Upper lobe of right lung (tissue), 1 donor: ENCODE measurements at places on chromosomes 7 and 10. TPM values are rescaled to one million over a fixed set of nuclear protein-coding genes. Genes with fewer than 3 reads are reported as not detected.

DNA sequence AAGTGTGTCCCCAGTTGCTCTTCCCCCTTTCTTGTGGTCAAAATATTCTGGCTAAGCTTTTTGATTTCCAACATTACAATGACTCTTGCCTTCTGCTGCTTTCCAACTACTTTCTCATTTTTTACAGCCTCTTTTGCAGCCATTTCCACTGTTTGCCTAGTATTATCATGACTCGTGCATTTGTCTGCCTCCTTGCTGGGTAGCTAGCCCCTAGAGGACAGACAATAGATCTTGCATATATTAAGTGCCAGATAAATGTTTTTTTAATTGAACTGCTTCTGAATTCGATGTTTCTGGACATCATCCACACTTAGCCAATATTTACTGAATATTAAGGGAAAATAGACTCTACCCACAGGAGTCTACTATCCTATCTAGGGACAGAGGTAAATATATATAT is 124.5 kb downstream of the POU6F2 start:
- no peak overlapping the region for H3K4me3 ChIP-seq
- H3K27me3 ChIP-seq, result no peaks in the 10 kb centered on the region
- H3K4me1 ChIP-seq, result no peaks in the 10 kb centered on the region
- no peak for DNase-seq
- H3K36me3 ChIP-seq, result no peaks in the 10 kb centered on the region

GRCh38 chr7:47604496-47604890 is 22.6 kb upstream of the TNS3 start:
- H3K4me3 ChIP-seq, result no peak overlapping the region
- DNase-seq, result no peak
- no peaks in the 10 kb centered on the region for H3K27me3 ChIP-seq
- no peaks in the 10 kb centered on the region for H3K36me3 ChIP-seq

- no peaks in the 10 kb centered on the region for H3K27me3 ChIP-seq
Observed at GRCh38 chr7:1123715-1124114, 35.8 kb downstream of the GPER1 start.

DNA sequence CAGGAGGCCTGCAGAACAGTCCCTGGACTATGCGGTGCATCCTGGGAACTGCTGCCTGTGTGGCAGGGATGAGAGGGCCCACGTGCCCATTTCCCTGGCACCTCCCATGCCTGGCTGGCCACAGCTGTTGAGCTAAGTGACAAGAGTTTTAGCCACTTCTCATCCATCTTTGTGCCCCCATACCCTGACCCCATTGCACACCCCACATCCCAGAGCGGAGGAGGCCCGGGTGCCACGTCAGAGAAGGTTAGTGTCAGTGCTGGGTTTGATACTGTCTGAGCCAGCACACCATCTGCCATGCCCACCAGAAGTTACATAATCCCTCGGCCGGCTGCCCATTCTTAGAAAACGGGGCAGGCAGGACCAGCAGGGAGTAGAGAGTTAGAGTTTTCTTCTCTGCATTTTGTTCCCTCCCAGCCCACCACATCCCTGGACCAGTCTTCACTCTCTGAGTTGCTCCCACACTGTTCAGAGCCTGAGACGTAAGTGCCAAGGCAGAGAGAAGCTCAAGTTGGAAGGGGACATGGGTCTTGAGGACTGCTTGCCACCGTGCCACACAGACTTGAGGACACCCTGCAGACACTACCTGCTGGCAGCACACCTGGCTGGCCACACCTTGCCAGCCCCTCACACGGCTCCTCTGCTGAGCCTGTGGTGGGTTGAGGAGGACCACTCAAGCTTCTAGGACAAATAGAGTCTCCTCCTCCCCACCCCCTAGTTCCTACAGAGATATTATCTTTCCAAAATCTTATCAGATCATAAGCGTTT is 13.1 kb downstream of the UNC5B start:
- H3K36me3 ChIP-seq, result no peaks in the 10 kb centered on the region
- DNase-seq, result peak; percentile 53
- H3K4me3 ChIP-seq, result no peak overlapping the region
- no peaks in the 10 kb centered on the region for H3K27me3 ChIP-seq
- peaks cover 3% of the 10 kb centered on the region for H3K4me1 ChIP-seq

DNA sequence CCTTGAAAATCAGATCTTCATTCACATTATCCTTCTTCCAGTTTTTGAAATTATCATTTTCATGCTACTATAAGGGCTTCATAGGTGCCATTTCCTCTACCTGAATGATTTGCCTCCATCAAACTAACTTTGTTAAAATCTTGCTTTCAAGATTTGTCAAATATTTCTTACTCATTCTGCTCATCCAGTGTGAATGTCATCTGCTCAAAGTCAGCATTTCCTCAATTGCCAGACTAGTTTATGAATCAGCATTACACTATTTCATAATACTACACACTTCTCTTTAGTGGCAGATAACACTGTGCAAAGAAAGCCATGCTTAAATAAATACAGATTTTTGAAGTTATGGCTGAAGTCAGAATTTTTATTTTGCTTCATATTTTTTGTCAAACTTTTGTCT is 21.3 kb upstream of the LIPF start:
- no peaks in the 10 kb centered on the region for H3K4me1 ChIP-seq
- DNase-seq, result no peak
- H3K4me3 ChIP-seq, result no peak overlapping the region

GRCh38 chr7:10429031-10429430 is 544.6 kb upstream of the PHF14 start:
- no peak for DNase-seq
- no peaks in the 10 kb centered on the region for H3K27me3 ChIP-seq
- no peak overlapping the region for H3K27ac ChIP-seq
- H3K4me1 ChIP-seq, result no peaks in the 10 kb centered on the region
- H3K36me3 ChIP-seq, result no peaks in the 10 kb centered on the region

- no peak overlapping the region for H3K4me3 ChIP-seq
- H3K27ac ChIP-seq, result peak overlapping the region; percentile 58
- H3K27me3 ChIP-seq, result no peaks in the 10 kb centered on the region
- H3K36me3 ChIP-seq, result peaks cover 31% of the 10 kb centered on the region
Observed at GRCh38 chr7:44769776-44770294, 21.2 kb downstream of the ZMIZ2 start.

GRCh38 chr10:33102071-33102470 is 144.0 kb upstream of the ITGB1 start:
- H3K4me1 ChIP-seq, result no peaks in the 10 kb centered on the region
- DNase-seq, result no peak
- H3K36me3 ChIP-seq, result no peaks in the 10 kb centered on the region
- no peak overlapping the region for H3K4me3 ChIP-seq
- H3K27ac ChIP-seq, result no peak overlapping the region

- H3K27me3 ChIP-seq, result no peaks in the 10 kb centered on the region
- DNase-seq, result no peak
- H3K36me3 ChIP-seq, result peaks cover 19% of the 10 kb centered on the region
- H3K27ac ChIP-seq, result peak overlapping the region; percentile 36
- no peak overlapping the region for H3K4me3 ChIP-seq
Observed at GRCh38 chr10:80501913-80502521, 35.7 kb upstream of the SH2D4B start.

- H3K36me3 ChIP-seq, result no peaks in the 10 kb centered on the region
- no peak for DNase-seq
- H3K27me3 ChIP-seq, result no peaks in the 10 kb centered on the region
- H3K27ac ChIP-seq, result no peak overlapping the region
Observed at GRCh38 chr10:101380353-101381017, 26.5 kb downstream of the BTRC start.

DNA sequence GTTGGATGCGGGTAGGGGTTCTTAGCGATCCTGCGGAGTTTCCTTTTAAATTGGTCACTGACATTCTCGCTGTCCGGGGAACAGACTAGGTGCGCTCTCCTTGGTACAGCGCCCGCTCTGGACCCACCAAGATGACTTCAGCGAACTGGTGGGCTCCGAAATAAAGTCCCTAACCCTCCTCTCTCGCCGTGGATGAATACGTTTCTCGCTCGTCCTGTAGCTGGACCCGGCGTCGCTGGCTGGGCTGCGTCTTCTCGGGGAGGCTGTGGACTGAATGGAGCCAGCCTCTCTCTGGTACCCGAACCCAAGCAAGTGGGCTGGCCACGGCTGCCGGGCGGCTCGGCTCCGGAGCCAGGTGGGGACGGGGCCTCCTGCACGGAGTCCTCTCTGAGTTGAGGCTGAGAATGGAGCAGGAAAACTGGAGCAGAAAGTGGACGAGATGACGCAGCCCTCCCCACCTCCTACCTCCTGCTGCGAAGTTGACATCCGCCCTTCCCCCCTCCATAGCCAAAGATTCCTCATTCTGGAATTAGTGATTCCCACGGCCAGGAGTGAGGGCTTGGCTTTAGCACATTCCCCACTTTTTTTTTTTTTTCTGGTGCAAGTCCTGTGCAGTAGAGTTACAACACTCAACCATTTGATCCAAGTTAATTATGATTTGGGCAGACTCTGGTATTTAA is 1.5 kb downstream of the UNC5B start:
- H3K4me3 ChIP-seq, result peak overlapping the region; percentile 75
- H3K27me3 ChIP-seq, result peaks cover 16% of the 10 kb centered on the region
- H3K36me3 ChIP-seq, result no peaks in the 10 kb centered on the region
- peaks cover 39% of the 10 kb centered on the region for H3K4me1 ChIP-seq
- DNase-seq, result peak; percentile 63

GRCh38 chr10:23343591-23344240 is 881 bp downstream of the C10orf67 start:
- peaks cover 9% of the 10 kb centered on the region for H3K27me3 ChIP-seq
- H3K36me3 ChIP-seq, result no peaks in the 10 kb centered on the region
- DNase-seq, result peak; percentile 85
- H3K27ac ChIP-seq, result peak overlapping the region; percentile 31
- peaks cover 10% of the 10 kb centered on the region for H3K4me1 ChIP-seq

GRCh38 chr10:102455893-102456471 is 4.6 kb upstream of the C10orf95 start:
- H3K4me3 ChIP-seq, result no peak overlapping the region
- H3K36me3 ChIP-seq, result no peaks in the 10 kb centered on the region
- H3K4me1 ChIP-seq, result peaks cover 41% of the 10 kb centered on the region

GRCh38 chr10:59687657-59688056 is 22.0 kb downstream of the SLC16A9 start:
- no peaks in the 10 kb centered on the region for H3K4me1 ChIP-seq
- H3K36me3 ChIP-seq, result no peaks in the 10 kb centered on the region
- DNase-seq, result no peak
- no peak overlapping the region for H3K27ac ChIP-seq
- H3K27me3 ChIP-seq, result no peaks in the 10 kb centered on the region
- H3K4me3 ChIP-seq, result no peak overlapping the region

DNA sequence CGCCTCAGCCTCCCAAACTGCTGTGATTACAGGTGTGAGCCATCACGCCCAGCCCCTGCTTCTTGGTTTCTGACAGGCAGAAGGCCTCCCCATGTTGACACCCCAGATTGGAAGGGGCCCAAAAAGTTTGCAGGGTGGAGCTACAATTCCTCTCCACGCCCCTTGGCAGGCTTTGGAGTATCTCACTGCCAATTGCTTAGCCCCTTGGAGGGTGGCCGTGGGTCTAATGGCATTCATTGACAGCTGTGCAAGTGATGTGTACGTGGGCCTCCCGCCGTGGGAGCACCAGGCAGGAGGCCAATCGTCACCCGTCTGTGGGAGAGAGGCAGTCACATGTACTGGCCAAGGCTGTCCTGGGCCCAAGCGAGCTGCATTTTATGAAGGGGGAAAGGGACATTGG is 73.7 kb upstream of the PPIF start:
- no peaks in the 10 kb centered on the region for H3K27me3 ChIP-seq
- no peak overlapping the region for H3K4me3 ChIP-seq
- peaks cover 60% of the 10 kb centered on the region for H3K4me1 ChIP-seq
- H3K27ac ChIP-seq, result peak overlapping the region; percentile 77

GRCh38 chr7:138338361-138338760 is 121.7 kb upstream of the TRIM24 start:
- DNase-seq, result no peak
- no peaks in the 10 kb centered on the region for H3K27me3 ChIP-seq
- H3K27ac ChIP-seq, result no peak overlapping the region
- no peak overlapping the region for H3K4me3 ChIP-seq
- no peaks in the 10 kb centered on the region for H3K4me1 ChIP-seq

- H3K36me3 ChIP-seq, result no peaks in the 10 kb centered on the region
- no peak overlapping the region for H3K4me3 ChIP-seq
- H3K27me3 ChIP-seq, result no peaks in the 10 kb centered on the region
- no peak for DNase-seq
- no peak overlapping the region for H3K27ac ChIP-seq
Observed at GRCh38 chr10:98097616-98098015, 36.8 kb upstream of the R3HCC1L start.

DNA sequence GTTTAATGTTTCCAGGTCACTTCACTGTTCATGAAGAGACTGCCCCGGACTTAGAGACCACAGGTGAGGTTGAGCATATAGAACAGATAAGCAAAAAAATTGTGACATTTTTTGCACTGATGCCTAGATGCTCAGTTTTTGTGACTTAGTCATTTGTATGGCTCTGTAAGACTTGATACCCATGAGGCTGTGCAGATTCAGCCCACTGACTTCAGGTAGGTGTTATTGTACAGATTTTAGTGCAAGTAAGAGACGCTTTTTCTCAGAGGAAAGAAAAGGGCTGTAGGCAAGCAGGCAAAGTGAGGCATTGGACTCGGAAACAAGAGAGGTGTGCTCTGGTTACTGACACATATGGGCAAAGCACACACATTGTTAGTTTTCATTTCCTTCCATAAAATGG is 820.1 kb upstream of the SORCS1 start:
- no peaks in the 10 kb centered on the region for H3K4me1 ChIP-seq
- H3K27me3 ChIP-seq, result no peaks in the 10 kb centered on the region
- no peak overlapping the region for H3K4me3 ChIP-seq
- no peaks in the 10 kb centered on the region for H3K36me3 ChIP-seq

DNA sequence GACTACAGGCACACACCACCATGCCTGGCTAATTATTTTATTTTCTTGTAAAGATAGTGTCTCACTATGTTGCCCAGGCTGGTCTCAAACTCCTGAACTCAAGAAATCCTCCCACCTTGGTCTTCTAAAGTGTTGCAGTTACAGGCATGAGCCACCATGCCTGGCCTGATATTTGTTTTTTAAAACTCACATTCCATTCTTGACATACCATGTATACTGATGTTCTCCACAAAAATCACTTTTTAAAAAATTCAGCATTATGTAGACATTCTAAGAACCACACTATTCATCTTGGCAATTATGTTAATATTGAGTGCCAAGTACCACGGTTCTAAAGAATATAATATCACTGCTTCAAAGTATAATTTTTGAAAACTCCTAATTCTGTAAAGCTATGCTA is 43.5 kb downstream of the IDE start:
- H3K27me3 ChIP-seq, result no peaks in the 10 kb centered on the region
- no peak overlapping the region for H3K4me3 ChIP-seq
- no peak for DNase-seq
- H3K4me1 ChIP-seq, result no peaks in the 10 kb centered on the region
- H3K36me3 ChIP-seq, result peaks cover 64% of the 10 kb centered on the region

GRCh38 chr7:80609751-80610150 is 28.7 kb upstream of the CD36 start:
- H3K4me3 ChIP-seq, result no peak overlapping the region
- no peak for DNase-seq
- H3K4me1 ChIP-seq, result peaks cover 16% of the 10 kb centered on the region

- no peaks in the 10 kb centered on the region for H3K36me3 ChIP-seq
- no peak overlapping the region for H3K4me3 ChIP-seq
Observed at GRCh38 chr10:3533296-3533695, 251.7 kb downstream of the KLF6 start.

NPFFR1 gene
- 1.1 TPM for total RNA-seq

FKBP14 gene
- total RNA-seq, result 11.5 TPM

RFC2 gene
- 16.3 TPM for total RNA-seq

FAM25A gene
- total RNA-seq, result not detected
